AG04450 (cell line): ENCODE measurements at places on chromosomes 11 and 22.
A peak's percentile ranks its signal among the peaks of the same experiment; 100 is the strongest.

GRCh38 chr11:114179234-114179941 is 116.8 kb upstream of the NNMT start:
- DNase-seq, result no peak

- DNase-seq, result no peak
These were observed 511.3 kb downstream of the MIAT start for GRCh38 chr22:27168681-27169080.

DNA sequence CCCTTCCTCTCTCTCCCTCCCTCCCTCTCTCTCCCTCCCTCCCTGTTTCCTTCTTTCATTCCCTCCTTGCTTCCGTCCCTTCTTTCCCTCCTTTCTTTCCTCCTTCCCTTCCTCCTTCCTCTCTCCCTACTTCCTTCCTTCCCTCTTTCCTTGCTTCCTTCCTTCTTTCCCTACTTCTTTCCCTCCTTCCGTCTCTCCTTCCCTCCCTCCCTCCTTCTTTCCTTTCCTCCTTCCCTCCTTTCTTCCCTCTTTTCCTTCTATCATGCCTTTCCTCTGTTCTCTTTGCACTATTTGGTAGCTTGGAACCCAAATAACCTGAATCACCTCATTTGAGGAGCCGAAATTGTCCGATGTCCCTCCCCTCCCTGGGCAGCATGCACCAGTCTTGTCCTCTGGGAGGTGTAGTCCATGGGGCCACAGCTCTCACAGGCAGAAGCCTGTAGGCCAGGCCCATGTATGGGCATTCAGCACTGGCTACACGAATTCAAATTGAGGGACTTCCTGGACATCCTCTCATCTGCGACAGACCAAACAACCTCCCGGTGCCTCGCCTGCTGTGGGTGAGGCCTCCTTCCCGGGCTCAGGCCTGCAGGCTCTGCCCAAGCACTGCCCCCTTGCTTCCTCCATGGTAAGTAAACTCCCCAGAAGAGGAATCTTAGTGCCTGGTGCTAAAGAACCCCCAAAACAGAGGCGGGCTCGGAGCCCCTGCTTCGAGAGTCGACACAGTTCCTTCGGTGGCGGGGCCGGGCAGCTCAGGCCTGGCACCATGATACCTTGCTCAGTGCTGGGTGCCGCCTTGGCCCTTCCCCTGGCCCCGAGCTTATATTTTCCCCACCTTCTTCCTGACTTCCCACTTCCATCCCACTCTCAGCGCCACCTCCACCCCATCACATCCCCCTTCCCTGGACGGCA is 454.1 kb upstream of the CADM1 start:
- DNase-seq, result no peak

- DNase-seq, result no peak
These were observed 11.0 kb upstream of the GRIK4 start for GRCh38 chr11:120500414-120501071.

GRCh38 chr11:68448604-68449011 is 11.9 kb upstream of the PPP6R3 start:
- no peak for DNase-seq

DNA sequence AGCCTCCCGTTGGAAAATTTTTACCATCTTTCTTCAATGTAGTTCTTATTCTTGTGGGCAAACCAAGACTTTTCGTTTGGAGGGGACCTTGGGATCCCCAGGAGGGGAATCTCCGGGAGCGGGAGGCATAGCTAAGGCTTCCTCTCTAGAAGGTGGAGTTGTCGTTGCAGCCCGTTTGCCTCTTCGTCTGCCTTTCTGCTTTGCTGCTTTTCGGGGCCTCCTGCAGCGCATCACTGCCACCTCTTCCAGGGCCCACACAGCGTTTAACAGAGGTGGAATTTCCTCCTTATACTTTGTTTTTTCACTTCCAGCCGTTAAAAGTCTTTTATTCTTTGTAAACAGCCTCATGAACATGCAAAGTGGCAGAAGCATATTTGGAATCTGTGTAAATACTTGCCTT is 3.5 kb upstream of the IFITM3 start:
- no peak for DNase-seq

DNA sequence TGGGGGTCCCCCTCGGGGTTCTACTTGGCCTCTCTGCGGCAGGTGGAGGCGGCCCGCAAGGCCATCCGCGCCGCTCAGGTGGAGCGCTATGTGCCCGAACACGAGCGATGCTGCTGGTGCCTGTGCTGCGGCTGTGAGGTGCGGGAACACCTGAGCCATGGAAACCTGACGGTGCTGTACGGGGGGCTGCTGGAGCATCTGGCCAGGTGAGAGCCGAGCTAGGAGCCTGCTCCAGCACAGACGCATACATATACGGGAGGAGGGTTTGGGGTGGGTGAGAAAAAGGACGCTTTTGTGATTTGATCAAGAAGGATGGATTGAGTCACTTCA is 415 bp downstream of the CENATAC start:
- DNase-seq, result no peak

- no peak for DNase-seq
These were observed 1.8 kb downstream of the ADSL start for GRCh38 chr22:40348025-40348658.

GRCh38 chr22:23718371-23719165 is 27.8 kb downstream of the RGL4 start:
- no peak for DNase-seq

DNA sequence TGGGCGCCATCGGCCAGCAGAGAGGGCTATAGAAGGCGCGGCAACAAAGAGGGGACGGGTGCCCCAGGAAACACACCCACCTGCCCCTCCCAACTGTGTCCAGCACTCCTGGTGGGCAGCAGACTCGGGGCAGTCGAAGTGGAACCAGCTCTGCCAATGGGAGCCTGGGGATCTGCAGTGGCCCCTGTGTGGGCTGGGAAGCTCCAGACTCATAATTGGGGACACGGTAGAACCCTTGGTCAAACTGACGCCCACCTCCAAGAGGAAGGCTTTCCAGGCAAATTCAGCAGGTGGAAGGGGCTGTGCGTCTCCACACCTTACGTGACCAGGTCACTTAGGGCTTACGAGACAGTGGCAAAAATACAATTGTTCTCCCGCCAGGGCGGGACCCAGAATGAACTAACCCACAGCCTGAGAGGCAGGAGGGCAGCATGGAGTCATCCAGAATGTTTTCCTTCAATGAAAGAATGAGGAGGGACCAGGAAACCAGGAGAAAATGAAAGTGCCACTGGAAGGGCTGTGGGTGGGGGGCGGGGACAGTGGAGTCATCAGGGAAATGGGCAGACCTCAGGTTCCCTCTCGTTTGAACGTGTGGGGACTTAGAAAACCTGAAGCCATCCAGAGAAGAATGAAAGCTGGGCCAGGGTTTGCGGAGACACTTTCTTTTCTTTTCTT is 53.2 kb upstream of the SHANK2 start:
- no peak for DNase-seq

GRCh38 chr11:26964339-26964738 is 29.6 kb upstream of the FIBIN start:
- no peak for DNase-seq

DNA sequence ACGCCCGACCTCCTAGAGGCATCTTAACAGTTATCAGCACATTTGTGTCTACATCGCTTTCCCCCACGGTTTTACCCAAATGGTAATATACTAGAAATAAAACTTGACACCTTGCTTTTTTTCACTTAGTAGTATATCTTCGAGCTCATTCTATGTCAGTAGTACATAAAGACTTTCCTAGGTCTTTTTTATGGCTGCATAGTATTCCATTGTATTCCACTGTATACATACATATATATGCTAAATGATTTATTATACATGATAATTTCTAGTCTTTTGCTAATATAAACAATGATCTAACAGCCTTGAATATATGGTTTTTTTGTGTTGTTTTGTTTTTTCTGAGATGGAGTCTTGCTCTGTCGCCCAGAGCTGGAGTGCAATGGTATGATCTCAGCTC is 34.8 kb upstream of the DLAT start:
- no peak for DNase-seq

DNA sequence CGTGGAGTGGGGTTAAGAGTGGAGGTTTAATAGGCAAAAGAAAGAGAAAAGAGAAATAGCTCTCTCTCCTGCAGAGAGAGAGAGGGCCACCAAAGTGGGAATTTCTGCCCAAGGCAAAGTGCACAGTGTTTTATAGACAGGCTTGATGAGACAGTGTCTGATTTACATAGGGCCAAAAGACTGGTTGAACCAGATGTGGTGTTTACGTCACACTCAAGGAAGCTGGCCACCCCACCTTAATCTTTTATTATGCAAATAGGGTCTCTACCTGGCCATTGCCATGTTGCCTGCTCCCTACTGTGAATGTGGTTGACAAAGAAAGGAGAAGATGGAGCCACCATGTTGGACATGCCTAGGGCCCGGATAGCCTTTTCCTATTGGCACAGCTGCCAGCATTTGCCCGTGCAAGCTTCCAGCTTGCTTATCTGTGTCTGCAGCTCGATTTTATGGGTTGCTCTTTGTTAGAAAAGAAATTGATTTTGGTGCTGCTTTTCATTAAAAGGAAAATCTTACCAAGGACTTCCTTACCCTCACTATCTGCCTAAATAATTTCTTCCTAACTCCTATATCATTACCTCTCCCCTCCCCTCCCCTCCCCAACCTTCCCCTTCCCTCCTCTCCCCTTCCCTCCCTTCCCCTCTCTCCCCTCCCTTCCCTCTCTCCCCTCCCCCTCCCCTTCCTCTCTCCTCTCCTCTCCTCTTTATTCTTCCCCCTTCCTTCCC is 436.0 kb downstream of the NELL1 start:
- no peak for DNase-seq

DNA sequence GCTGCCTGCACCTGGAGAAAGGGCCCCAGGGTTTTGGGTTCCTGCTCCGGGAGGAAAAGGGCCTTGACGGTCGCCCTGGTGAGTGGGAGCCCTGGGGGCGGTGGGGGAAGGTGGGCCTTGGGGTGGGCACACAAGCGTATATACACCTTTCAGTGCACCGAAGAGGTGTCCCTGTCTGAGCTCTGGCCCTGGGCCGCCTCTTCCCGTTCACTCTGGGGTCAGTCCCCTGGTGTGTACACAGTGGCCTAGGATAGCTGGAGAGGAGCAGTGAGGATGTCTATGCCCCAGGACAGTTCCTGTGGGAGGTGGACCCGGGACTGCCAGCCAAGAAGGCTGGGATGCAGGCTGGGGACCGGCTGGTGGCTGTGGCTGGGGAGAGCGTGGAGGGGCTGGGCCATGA is 2.8 kb downstream of the NHERF4 start:
- no peak for DNase-seq

GRCh38 chr11:77779935-77780334 is 40.6 kb downstream of the RSF1 start:
- DNase-seq, result peak; percentile 3

DNA sequence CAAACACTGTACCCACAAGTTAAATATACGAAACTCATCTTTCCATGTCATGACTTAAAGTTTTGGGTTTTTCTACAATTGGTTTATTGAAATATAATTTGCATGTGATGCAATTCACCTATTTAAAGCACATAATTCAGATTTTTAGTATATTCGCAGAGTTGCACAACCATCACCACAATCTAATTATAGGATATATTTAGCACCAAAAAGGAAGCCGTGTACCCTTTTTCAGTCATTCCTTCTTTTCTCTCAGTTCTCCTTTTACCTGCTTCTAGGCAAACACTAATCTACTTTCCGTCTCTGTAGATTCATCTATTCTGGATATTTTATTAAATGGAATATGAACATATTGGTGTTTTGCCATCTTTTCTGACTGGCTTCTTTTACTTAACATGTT is 1458.1 kb upstream of the TENM4 start:
- DNase-seq, result no peak

- DNase-seq, result no peak
These were observed 23.5 kb downstream of the TESMIN start for GRCh38 chr11:68727783-68728182.

DNA sequence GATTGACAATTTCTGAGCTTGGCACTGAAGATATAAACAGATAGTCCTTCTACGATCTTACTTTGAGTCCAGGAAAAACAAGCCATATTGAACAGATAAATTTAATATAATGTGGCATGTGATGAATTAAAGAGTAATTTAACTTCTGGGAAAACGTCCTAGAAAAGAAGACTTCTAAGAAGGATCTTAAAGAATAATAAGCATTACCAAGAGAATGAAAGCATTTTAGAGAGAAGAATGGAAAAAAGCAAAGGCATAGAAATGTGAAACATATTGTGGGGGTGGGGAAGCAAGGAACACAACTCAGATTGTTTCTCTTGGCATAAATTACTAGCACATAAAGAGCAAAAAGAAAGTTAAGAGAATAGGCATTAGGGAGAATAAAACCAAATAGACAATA is 5.4 kb downstream of the DDIAS start:
- no peak for DNase-seq

DNA sequence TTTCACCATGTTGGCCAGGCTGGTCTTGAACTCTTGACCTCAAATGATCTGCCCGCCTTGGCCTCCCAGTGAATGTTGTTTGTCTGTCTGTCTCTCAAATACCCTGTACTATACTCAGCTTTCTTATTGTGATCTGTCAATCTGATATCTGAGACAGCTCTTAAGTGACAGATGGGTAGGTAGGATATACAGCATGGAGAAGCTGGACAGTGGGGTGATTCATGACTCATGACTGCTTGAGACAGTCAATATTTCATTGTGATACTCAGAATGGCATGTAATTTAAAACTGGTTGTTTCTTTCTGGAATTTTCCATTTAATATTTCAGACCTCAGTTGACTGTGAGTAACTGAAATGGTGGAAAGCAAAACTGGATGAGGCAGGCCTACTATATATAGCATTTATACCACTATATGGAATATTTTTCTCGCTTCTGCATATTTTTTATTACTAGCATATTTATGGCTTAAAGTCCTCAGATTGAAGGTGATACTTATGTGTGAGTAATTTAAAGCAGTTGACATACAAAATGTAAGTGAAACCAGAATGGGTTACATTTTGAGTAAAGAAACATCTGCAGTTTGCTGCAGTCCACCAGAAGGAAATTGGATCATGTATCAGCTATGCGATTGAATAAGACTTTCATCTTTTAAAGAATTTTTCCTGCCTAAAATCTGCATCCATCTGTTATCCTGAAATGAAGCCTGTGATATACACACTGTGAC is 22.3 kb downstream of the ARHGAP42 start:
- no peak for DNase-seq

- DNase-seq, result no peak
These were observed 16.6 kb downstream of the OSBP start for GRCh38 chr11:59598961-59599360.

DNA sequence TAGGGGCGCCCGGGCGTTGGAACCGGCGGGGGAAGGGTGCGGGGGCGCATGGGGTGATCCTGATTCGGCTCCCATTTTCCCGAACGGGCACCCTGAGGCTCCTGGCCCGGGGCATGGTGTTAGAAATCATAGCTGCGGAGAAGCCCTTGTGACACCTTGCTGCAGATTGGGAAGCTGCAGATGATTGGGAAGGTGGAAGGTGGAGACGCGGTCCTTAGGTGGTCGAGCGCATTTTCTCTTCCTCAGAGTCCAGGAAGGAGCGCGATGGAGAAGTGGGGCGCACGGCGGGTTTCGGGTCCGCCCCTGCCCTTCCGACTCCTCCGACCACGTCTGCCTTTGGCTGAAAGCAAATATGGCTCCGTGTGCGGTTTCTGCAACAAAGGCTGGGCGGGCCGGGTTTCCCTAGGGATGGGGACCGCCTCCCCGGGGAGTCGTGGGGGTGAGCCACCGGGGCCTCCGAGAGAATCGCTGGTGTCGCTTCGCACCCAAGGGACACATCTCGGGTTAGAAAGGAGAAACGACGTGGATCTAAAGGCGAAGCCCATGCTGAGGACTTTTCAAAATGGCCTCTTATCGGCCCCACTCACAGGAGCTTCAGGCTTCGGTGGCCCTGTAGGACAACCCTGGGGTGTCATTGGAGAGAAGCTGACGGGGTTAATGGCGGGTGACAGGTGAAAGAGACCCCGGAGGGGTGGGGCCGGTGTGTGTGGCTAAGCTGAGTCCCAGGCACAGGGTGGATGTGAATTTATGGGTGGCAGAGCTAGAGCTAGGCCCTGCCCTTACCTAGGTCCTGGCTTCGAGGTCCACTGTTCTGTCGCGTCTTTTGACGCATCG is 707 bp upstream of the FTH1 start:
- no peak for DNase-seq
